ENCODE measurements at places on chromosomes 13 and 19.

- no peak for DNase-seq
These were observed 13.2 kb downstream of the DIAPH3 start for GRCh38 chr13:60150538-60150937.

GRCh38 chr19:31326329-31327028 lies 22.8 kb downstream of the TSHZ3 start:
- DNase-seq, result no peak

DNA sequence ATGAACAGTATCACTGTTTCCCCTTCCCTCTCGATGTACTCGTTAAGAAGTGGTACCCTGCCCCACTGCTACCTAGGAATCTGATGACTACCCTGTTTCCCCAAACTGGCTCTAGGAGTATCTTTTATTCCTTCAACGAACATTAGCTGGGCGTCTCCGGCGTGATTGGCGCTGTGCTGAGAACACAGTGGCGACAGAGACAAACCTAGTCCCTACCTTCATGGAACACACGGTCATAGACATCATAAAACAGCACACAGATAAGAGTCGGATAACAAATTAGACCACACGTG lies 730 bp downstream of the SYMPK start:
- no peak for DNase-seq

- DNase-seq, result no peak
These were observed 442.3 kb downstream of the FGF9 start for GRCh38 chr13:22112956-22113745.

DNA sequence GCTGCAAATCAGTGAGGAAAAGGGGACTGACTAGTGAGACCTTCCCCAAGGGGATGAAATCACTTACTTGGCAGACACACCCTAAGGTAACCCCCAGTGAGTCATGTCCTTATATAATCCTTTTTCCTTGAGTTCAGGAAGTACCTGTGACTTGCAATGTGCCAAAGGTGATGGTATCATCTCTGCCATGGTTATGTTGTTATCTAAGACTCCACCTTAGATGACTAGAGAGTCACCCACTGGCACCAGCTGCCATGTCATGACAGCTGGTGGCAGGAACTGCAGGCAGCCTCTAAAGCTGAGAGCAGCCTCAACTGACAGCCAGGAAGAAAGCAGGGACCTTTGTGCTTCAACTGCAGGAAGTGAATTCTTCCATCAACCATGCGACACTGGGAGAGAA lies 12.5 kb downstream of the PBX4 start:
- DNase-seq, result no peak

GRCh38 chr13:77353995-77354394 lies 27.1 kb upstream of the MYCBP2 start:
- no peak for DNase-seq

- DNase-seq, result no peak
These were observed 2.2 kb downstream of the KBTBD6 start for GRCh38 chr13:41130356-41130755.

DNA sequence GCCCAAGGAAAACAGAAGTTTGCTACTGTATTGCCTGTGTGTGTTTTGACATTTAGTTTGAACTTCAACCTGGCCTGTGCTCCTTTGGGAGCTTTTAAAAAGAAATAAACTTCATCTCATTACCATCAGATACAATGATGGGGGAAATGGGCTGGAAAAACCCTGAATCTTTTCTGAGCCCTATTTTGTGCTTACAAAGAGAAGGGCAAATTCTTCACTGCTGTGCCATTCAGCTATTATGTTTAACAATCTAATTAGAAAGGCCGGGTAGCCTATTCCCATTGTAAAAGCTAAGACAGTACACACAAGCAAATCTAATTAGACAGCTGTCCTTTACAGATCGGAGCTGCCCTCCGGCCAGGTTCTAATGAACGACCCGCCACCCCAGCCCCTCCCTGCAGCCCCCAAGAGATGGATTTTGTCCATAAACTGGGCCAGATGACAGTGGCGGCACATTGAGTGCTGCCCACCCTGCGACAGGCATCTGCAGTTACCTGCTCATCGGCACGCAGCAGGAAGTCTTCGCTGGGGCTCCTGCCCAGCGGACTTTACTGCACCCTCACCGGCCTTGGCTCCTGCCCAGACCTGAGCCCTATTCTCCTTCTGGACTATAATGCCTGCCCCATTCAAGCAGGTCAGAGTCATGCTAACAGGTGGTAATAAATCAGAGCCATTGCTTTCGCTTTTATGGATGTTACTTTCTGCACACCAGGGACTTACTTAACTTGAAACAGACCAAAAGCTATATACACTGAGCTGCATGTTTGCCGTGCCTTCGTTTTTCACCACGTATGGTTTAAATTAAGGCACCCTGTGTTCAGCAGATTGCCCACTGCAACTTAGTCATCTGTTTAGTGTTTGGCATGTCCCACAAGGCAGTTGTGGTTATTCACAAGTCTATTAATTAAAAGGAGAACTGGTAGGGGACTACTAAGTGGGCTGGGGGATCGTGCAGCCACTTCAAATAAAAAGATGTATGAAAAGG lies 549.6 kb downstream of the FGF9 start:
- DNase-seq, result no peak

GRCh38 chr19:400976-401865 lies 7.7 kb downstream of the C2CD4C start:
- no peak for DNase-seq

GRCh38 chr19:1465191-1466016 lies 13.6 kb downstream of the C19orf25 start:
- no peak for DNase-seq
